ENCODE measurements at places on chromosomes 16 and 17.

DNA sequence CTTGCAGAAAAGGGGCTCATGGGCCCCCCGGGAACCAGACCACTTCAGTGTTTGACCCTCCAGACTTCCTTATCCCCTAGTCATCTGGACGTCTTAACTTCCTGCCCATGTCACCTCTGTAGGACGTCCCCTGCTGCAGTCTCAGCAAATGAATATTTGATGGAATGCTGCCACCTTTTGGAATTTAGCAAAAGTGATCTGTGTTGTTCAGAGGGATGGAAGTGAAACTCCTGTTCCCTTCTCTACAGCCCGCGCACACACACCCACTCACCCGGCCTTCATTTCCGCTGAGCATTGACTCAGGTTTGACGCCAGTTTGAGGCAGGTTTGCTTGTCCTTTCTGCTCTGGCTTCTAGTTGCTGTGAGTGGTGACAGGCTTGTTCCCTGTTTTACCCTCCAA, 507.2 kb upstream of the EEF2KMT start:
- DNase-seq: no peak

- DNase-seq: peak; percentile 6
These were observed 518.5 kb upstream of the EEF2KMT start for GRCh38 chr16:5615868-5616642.

DNA sequence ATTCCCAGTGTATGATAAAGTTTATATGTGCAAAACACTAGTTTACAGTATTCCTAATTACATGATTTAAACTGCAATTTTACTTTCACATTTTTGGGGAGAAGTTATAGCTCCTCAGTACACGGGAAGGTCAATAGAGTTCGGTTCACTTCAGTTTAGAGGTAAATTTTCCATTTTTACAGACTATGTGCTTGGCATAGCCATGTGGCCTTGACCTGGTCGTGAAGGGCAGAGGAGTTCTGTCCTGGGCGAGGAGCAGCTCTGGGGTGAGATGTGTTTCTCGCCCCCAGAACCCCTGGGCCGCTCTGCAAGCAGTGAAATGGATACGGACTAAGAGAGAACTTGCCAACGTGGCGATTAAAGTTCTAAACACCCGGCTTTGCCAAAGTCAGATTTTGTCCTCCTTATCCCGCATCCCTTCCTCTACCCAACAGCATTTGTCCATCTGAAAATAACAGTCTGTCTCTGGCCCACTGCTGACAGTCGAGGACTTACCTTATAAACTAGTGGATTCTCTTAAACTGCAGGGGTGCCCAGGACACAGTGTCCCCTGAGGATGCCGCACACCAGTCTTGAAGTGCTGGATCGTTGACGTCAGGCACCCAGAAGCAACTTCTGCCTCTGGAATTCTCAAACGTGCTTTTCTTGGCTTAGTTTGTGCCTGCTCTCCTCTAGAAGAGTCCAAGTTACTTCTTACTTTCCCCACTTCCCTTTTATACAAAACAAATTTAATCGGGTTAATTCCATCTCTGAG, 1.5 kb upstream of the SIAH1 start:
- DNase-seq: no peak

- DNase-seq: peak; percentile 42
These were observed 110.3 kb downstream of the STX8 start for GRCh38 chr17:9465210-9465921.

DNA sequence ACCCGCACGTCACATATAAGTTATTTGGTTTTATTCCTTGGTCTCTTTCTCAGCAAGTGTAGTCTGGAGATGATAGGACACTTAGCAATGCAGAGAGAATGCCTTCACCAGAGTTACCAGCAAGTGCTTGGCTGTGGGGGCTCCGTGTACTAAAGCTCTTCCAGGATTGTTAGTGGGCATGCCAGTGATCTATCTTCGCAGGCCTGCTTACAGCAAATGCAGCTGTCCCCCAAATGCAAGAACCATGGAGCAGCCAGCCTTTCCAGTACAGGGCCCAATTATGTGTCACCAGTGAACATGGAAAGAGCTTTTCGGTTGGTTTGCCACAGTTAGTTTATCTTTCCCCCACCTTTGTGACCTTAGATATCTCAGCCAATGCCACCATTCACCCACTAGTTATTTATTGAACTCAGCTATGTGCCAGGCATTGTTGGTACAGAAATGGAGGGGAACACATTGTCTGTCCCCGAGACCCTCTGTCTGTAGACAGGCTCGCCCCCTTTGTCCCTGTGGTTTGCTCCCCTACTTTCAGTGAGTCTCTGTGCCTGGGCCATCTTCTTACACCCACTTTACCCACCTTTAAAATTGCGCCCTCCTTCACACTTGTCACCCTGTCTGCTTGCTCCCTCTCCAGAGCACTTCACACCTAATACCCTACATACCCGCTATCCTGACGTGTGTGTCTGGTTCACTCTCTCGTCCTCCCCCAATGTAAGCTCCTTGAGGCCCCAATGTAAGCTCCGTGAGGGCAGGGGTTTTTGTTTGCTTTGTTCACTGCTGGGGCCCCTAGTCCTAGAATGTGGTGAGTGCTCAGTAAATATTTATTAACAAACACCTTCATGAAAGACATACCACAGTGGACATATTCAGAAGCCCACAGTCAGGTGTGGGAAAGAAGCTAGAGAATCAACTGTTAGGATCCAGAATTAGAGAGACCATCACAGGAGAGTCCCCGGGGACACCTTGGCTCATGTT, 13.3 kb downstream of the USP10 start:
- DNase-seq: no peak

- DNase-seq: no peak
These were observed 2.8 kb downstream of the MYCBPAP start for GRCh38 chr17:50511058-50511457.

DNA sequence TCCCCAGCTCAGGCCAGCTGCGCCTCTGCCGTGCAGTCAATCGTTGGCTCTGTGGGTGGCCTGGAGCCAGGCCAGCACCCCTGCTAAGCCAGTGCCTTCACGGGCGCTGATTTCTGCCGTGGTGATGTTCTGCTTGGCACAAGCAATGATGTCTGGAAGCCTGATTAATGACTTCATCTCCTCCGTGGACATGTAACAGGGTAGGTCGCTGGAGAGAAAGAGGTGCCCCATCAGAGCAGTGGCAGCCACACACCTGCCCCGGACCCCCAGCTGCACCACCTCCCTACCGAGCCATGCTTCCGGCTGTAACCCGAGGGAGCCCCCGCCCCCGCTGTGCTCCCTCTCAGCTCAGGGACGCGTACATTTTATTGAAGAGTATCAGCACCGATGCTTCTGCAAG, 1.9 kb downstream of the ARL16 start:
- no peak for DNase-seq

- DNase-seq: no peak
These were observed 19.8 kb upstream of the CHMP6 start for GRCh38 chr17:80971704-80972304.

GRCh38 chr17:27488231-27488630, 32.0 kb downstream of the KSR1 start:
- DNase-seq: no peak

GRCh38 chr17:48429156-48429555, 858 bp downstream of the SKAP1 start:
- DNase-seq: no peak

All from HFF-Myc (cell line).